ENCODE measurements at places on chromosomes 3 and 15.

GRCh38 chr15:42057799-42058646, 36.3 kb downstream of the PLA2G4D start:
- DNase-seq, result peak; percentile 6

- DNase-seq, result no peak
Observed at GRCh38 chr3:5245927-5246326, 58.4 kb downstream of the EDEM1 start.

- no peak for DNase-seq
Observed at GRCh38 chr3:170852324-170852723, 17.7 kb downstream of the RPL22L1 start.

DNA sequence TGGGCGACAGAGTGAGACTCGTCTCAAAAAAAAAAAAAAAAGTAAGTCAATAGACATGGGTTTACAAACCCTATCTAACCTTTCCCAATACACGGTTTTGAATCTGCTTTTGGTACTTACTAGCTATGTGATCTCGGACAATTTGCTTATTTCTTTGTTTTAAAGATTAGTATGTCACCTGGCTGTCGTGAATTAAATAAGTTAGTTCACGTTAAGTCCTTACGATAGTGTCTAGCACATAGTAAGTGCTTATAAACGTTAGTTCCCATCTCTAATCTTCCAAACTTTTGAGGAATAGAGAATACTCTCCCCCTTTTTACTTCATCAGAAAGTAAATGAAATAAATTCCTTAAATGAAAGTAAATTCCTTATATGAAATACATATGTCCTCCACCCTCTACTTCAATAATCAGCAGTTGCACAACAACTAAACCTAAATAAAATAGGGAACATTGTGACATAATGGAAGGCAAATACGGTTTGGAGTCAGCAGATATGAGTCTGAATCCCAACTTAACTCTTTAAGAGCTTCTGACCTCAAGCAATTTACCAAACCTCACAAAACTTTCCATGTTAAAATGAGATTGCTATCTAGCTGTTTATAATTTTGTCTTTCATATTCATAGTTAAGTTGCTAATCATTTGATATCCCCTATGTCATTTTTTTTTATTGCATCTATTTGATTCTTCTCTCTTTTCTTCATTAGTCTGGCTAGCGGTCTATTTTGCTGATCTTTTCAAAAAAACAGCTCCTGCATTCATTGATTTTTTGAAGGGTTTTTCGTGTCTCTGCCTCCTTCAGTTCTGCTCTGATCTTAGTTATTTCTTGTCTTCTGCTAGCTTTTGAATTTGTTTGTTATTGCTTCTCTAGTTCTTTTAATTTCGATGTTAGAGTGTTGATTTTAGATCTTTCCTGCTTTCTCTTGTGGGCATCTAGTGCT, 134.6 kb downstream of the PEAK1 start:
- no peak for DNase-seq

GRCh38 chr3:123526474-123526873, 58.4 kb downstream of the HACD2 start:
- DNase-seq, result no peak

GRCh38 chr3:139653582-139653981, 24.2 kb downstream of the NMNAT3 start:
- no peak for DNase-seq

GRCh38 chr3:155785662-155786295, 20.3 kb downstream of the C3orf33 start:
- DNase-seq, result no peak

DNA sequence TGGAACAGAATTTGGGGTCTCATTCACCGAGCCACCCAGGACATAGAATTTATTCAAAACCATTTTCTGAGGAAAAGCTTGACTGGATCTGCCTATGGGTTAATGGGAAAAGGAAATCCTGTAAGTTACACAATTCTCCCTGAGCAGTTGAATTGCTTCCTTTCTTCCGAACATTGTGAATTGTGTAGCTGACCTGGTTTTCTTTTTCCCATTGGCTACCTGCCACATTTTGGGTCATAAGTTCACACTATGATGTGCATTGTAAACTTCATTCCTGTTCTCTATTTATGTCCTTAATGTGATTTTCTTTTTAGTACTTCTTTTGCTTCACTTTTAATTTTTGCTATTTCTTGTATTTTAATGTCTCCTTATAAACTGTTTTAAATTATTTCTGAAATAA, 386.0 kb upstream of the LRRC3B start:
- no peak for DNase-seq

GRCh38 chr3:65439641-65440284, 599.0 kb downstream of the MAGI1 start:
- no peak for DNase-seq

- DNase-seq, result no peak
Observed at GRCh38 chr3:72238801-72239200, 453.9 kb upstream of the PROK2 start.

GRCh38 chr3:13078163-13078905, 5.1 kb upstream of the IQSEC1 start:
- DNase-seq, result no peak

DNA sequence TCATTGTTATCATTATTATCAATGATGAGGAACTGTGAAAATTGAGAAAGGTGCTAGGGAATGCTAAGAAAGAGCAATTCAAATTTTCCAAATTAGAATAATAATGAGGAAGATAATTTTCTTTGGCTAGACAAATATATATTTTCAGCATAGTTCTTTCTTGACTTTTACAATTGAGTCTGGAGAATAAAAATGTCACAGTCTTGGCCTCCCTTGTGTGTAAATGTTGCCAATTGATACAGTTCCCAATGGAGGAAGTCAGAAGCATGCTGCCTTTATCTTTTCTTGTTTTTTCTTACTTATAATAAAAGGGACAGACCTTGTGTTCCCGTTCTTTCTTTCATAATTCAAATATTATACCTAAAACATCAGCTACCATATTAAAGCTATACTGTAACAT, 774.4 kb downstream of the SI start:
- no peak for DNase-seq

GRCh38 chr3:183148056-183148455, 14.5 kb downstream of the LAMP3 start:
- no peak for DNase-seq

DNA sequence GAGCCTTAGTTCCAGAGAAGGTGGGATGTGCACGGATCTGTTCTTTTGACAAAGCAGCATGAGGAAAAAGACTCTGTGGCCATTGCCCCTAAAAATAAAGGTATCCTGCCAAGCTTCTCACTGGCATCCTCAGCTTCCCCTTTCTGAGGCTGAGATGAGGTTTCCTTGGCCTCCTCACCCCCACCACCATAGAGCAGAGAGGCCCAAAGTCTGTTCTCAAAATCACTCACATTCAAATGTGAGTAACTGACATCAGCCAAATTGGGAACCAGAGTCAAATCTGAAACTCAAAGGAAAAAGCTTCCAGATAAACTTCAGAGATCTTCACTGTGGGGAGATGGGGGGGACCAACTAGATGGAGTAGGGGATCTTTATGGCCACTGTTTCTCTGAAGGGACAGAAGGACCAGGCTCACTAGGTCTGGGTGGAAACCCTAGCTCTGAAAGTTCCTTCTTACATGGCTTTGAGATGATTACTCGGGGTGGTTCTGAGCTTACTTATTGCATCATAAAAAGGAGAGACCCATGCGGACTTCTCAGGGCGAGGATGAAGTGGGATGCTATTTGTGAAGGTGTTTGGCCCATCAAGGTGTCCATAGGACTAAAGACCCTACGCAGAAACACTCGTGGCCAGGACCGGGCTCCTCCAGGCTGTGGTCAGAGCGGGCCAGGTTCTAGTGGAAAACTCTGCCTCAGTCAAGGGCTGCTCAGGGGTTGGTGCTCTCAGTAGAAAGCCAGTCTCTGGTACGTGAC, 61.5 kb upstream of the MEF2A start:
- DNase-seq, result no peak

DNA sequence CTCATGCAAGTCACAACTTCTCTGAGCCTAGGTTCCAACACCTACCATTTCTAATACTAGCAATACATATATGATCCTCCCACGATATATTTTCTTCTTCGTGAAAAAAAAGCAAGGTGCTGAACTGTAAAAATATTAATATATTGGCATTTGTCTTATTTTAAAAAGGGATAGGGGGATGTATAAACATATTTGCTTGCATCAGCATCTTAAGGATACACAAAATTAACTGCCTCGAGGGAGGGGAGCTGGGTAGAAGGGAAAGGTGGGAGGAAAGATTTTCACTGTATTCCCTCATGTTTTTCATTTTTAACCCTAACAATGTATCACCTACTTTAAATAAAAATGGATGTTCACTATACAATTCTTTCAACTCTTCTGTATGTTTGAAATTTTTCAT, 1.3 kb downstream of the HACD2 start:
- no peak for DNase-seq

DNA sequence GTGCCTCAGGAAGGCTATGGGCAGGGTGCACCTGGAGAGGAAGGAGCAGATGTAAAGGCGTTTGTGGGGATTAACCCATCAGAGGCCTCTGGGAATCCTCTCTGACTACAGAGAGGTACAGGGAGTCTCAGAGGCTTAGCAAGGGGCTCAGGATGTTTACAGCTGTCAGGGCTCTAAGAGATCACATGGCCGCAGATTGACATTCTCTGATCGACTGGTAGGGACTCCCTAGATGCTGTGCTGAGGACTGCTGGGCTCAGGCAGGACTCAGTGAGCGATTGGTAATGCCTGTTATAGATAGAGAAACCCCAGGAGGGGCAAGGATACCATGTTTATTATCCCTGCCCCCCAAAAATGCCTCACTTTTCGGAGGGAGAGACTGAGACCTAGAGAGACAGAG, 103.5 kb downstream of the CORO2B start:
- DNase-seq, result no peak

GRCh38 chr3:13580256-13581023, 31.5 kb downstream of the FBLN2 start:
- no peak for DNase-seq

GRCh38 chr15:89127054-89127702, 38.9 kb downstream of the ABHD2 start:
- peak; percentile 30 for DNase-seq

DNA sequence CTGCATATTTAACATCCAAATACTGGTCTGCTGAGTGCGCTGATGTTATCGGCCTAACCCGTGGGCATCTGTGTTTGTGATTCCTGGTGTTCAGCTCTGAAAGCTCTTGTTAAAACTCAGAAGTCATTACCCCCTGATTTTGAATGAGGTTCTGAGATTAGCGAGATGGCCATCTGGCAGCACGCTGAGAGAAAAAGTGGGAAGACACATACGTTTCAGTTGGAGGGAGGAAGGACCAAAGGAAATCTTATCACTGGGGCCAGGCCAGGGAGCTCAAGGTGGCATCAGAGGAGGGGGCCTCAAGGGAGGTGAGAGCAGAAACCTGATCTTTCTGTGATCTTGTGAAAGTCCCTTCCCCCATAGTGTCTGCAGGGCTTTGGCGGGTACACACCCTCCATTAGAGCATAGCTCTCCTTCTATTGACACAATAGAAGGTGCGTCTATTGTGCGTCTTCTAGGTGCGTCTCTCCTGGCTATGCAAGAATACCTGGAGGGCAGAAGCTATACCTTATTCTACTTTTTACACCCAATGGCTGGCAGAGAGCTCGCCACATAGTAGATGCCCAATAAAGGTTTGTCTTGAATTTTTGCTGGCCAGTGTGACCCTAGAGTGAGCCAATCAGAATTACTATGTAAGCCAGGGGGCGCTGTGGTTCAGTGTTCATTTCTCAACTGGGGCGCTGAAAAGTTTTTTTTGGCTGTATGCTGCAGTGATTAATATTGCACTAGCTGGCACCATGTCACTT, 182.4 kb downstream of the SHQ1 start:
- peak; percentile 68 for DNase-seq

GRCh38 chr3:107956991-107957900, 133.6 kb downstream of the CD47 start:
- no peak for DNase-seq

- DNase-seq, result no peak
Observed at GRCh38 chr15:35519541-35520149, 26.3 kb downstream of the DPH6 start.

DNA sequence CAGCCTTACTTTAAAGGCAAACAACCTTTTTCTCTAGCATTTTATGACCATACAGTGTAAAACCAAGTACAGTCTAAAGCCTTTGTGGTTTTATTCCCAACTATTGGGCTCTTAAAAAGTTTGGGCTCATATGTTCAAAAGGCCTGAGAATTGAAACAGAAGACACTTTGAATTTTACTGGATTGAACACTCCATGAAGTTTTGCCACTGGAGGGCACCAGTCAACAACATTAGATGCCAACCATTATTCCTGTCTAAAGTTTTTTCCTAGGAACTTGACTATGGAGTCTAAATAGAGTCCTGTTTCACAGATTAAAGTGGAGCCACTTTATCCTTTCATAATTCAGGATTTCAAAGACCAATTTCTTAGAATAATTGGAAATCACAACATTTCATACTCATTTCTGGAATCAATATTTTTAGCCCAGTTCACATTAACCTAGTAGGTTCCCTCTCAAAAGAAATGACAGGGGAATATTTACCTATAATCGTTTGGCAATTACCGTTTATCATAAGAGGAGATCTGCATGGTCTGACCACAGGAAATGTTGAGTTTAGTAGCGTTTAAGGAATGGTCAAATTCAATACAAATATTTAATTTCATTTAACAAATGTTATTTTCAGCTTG, 244.1 kb upstream of the PDZRN3 start:
- DNase-seq, result no peak

DNA sequence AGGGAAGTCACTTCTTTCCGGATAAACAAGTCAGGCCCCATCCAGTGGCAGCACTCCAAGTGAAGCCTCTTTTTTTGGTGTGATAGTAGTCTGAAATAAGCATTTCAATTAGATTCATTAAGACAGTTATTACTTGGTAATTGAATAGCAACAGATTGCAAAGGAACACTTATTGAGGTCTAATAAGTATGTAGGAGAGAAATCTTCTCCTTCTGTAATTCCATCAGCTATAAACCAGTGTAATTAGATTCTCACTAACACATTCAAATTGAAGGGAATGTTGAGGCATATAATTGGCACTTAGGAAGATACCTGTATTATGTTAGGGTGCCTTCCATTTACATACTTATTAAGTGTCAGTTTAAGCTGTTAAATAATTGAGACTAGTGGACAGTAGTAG, 73.9 kb downstream of the SEMA6D start:
- no peak for DNase-seq

GRCh38 chr3:31567036-31567435, 34.3 kb downstream of the STT3B start:
- no peak for DNase-seq

All from stimulated activated CD4-positive, alpha-beta T cell treated with anti-CD3 and anti-CD28 coated beads, Interleukin-2, amount 100 ng/mL, for 24 hours (primary cell).